ENCODE measurements at places on chromosomes 16 and 17. TPM values are rescaled to one million over a fixed set of nuclear protein-coding genes. Genes with fewer than 3 reads are reported as not detected.
A peak's percentile ranks its signal among the peaks of the same experiment; 100 is the strongest.

The METRNL gene
- total RNA-seq: 23.3 TPM

The ARHGAP23 gene
- total RNA-seq: 0.47 TPM

The MMP2 gene
- total RNA-seq: not detected

The KIAA0513 gene
- total RNA-seq: 3.9 TPM

The ATP2A1 gene
- 2.5 TPM for total RNA-seq

GRCh38 chr16:55534756-55535155 is 25.9 kb downstream of the LPCAT2 start:
- no peak for DNase-seq

DNA sequence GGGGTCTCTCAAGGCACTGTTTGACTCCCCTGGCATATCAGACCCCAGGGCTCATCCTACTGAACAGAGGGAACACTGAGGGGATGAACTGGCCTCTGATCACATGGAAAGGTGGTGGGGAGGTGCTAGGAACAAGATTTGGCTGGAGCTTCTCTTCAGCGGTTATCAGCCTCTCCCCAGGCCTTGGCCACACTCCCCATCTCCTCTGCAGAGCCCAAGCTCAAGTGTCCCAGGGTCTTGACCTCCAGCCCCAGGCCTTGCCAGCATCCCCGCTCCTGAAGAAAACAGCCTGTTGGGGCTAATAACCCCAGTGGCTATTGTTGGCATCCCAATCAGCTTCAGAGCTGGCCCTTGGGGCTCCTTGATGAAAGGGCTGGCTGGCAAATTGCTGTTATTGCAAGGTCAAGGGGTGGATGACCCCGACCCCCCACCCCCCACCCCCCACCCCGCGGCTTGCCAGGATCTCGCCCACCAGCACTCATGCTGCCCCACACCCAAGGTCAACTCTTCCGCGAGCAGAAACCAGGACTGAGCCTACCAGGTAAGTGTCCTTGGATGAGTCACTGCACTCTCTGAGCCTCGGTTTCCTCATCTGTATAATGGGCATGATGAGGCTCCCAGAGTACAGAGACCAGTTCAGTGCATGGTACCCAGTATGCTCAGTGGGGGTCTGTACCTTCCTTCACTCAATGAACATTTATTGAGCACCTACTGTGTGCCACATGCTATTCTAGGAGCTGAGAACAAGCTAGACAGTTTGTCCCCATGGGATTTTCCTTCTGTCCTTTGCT is 18.8 kb upstream of the FAM83G start:
- no peak for DNase-seq

- DNase-seq: no peak
Measured at GRCh38 chr17:76827736-76828135, 40.5 kb upstream of the MGAT5B start.

DNA sequence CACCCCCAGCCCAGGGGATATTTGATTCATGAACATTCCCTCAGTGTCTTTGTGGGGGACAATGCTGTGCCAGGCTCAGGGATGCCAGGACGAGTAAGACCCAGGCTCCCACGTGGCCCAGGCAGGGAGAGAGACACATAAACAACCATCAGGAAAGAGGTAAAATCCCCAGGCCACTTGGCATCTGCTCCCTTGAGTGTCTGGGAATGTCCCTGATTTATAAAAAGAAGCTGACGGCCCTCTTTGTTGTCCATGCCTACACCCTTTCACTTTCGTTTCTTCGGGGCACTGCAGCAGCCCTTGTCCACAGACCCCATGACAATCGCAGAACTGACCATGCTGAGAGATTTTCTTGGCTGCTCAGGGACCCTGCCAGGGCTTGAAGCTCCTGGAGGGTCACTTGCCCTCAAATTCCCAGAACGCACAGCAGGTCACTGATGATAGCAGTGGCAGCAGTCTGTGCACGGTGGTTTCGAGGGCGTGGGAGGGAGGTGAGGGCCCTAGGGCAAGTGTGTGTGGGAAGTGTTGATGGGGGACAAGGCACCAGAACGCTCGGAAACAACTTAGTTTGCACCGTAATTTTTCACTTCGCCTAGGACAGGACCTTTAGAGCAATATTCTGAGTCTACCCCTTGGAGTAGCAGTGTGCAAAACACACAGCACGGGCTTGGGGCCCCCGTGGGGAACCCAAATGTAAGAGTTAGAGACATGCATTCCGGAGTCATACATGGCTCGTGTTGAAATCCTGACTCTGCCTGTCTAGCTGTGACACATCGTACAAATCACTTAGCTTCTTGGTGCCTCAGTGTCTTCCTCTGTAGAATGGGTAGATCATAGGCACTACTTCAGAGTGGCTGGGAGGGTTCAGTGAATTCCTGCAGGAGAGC is 4.7 kb downstream of the NOD2 start:
- peak; percentile 78 for DNase-seq

GRCh38 chr17:13016881-13017654 is 759 bp downstream of the ELAC2 start:
- DNase-seq: no peak

DNA sequence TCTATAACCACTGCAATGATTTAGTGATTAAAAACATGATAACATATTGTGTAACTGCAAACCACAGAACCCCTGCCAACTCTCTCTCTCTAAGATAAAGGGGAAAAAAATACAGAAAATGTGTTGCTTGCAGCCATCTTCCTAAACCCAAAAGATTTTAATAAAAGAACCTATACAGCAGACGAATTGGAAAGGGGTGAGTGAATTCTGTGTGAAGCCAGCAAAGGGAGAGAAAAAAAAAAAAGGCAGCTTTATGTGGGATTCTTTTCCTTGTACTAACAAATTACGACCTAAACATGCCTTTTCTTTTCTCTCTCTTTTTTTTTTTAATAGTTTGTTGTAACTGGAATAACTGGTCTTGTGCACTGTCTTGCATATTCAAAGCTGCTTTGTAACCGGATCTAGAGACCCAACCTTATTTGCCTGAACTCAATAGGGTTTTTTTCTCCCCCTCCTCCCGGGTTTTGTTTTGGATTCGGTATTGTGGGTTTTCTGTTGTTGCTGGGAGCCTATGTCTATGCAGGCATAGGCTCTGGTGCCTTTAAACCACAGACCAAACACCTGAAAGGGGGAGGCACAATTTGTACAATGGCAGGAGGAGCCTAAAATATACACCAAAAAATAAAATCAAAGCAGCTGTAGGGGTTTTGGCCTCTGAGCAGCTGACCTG is 7.0 kb upstream of the ZFHX3 start:
- DNase-seq: no peak
